ENCODE measurements at places on chromosomes 16 and 17.

DNA sequence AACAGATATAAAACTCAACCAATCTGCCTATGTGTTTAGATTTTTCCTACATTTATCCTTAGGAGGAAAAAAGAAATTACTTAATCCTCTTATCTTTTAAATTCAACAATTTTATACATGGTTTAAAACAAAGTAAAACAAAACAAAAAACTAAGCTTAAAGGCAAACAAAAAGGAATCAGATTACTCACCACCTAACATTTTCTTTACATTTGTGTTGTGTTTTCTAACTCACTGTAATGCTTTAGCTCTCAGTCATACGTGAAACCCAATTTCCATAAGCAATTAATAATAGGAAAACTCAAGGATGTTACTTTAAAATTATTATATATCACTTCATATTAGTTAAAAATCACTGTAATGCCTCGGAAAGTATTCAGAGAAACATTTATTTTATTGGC is 6.7 kb upstream of the IRX5 start:
- no peak for DNase-seq

DNA sequence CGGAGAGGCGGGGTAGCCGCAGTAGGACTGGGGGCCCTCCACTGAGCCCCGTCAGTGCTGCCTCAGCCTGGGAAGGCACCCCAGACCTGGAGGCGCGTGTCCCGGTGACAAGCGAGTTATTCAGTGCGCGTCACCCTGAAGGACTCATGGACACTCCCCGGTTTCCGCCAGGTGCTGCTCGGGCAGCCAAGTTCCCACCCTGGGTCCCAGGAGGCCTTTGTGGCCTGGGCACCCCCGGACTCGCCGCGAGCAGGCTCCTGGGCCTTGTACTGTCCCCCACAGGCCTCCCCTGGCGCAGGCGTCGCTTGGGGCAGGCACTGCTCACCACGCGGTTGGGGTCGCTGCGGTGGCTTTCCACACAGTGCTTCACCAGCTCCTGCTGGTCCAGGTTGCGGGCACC is 7.6 kb downstream of the RNF166 start:
- DNase-seq = no peak

DNA sequence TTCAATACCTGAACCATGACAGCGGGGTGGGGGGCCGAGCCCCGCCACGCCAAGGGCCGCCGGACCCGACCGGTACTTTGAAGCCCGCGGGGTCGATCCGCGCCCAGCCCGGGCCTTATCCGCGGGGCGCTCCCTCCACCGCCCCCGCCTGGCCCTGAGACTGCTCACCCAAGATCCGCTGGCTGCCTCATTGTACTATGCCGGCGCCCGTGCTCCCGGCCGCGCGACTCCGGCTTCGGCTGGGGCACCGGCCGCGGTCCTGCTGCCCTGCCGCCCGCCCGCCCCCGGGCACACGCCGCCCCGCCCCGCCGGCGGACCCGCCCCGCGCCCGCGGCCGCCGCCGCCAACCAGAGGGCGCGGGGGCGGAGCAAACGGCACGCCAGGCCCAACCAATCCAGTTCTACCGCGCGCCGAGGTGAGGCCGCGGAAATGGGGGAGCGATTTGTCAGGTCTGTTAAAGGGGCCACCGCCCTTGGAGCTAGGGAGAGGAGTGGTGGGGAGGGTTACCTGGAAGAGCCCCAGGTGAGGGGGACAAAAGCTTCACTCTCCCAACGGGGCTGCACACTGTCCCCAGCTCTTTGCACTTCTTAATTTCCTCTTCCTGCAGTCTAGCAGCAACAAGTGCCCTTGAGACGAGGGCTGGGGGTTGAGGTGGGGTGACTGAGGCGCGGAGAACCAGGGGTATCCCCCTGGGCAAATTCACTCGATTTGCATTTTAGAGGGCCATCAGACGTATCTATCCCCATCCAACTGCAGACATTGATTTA is at the start of gene TEX2:
Gene TEX2, minus strand, starts transcription at position 261 of the 767 bp plus-strand sequence. CDS start 49,043 bp downstream, outside the sequence.
- peak; percentile 99 for DNase-seq

GRCh38 chr17:81569986-81570514 is 17.9 kb upstream of the FAAP100 start:
- DNase-seq = no peak

GRCh38 chr16:28139530-28139929 is 72.2 kb downstream of the XPO6 start:
- no peak for DNase-seq

DNA sequence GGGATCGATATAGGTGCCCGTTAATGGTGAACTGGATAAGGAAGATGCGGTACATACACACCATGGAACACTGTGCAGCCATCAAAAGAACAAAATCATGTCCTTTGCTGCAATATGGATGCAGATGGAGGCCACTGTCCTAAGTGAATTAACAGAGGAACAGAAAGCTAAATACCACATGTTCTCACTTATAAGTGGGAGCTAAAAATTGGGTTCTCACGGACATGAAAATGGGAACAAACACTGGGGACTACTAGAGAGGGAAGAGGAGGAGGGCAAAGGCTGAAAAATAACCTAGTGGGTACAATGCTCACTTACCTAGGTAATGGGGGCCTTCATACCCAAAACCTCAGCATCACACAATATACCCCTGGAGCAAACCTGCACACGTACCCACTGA is 302.6 kb downstream of the XYLT1 start:
- DNase-seq = no peak

DNA sequence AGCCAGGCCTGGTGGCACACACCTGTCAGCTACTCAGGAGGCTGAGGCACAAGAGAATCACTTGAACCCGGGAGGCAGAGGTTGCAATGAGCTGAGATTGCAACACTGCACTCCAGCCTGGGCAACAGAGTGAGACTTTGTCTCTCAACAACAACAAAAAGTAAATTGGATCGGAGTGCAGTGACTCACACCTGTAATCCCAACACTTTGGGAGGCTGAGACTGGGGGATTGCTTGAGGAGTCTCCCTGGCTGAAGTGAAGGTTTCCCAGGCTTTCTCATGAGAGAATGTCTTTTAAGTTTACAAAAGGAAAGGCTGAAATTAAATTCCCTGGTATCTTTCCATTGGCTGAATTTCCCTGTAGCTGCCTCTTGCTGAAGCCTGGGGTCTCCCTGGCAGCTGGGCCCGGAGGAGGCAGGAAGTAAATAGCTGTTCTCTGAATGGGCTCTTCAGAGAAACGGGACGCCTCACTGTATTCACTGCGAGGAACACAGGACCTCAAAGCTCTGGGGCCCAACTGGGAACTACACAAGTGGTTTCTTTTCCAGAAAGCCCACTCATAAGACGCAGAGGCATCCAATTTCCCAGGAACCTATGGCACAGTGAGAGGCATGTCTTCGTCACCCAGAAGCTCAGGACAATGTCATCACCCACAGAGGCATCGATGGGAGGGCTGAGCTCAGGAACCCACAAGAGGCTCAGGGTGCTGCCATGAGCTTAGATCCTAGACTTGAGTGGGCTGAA is 77.4 kb upstream of the SMURF2 start:
- DNase-seq = peak; percentile 21

GRCh38 chr17:32241640-32242039 is 24.0 kb upstream of the RHBDL3 start:
- no peak for DNase-seq

DNA sequence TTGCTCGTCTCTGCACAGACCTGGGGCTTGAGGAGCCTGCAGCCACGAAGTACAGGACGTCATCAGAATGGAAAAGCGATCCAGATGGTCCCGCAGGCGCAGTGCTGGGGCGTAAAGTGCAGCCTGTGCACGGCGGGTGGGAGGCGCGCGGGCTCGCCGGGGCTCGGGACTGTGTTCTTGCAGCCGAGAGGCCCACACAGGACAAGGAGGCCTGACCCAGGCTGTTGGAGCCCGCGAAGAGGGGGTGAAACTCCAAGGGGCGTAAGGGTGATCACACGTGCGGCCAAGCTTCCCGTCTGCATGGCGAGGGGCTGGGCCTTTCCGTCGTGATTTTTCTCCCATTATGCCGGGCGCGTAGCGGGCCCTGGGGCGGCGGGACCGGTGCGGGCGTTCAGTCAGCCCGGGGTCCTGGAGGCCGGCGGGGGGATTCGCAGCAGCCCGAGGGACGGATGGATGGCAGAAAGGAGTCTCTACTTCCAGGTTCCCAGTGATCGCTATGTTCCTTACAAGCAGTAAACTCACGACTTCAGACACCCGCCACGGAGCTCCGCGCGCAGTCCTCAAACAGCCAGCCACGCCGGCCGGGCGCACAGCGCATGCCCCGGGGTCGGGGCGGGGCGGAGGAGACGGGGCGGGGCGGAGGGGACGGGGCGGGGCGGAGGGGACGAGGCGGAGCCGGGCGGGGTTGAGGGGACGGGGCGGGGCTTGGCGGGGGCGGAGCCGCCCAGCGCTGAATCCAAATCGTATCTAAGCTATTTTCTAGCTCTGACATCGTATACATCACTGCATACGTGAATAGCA is 141.0 kb upstream of the KCNJ18 start:
- DNase-seq = peak; percentile 99

DNA sequence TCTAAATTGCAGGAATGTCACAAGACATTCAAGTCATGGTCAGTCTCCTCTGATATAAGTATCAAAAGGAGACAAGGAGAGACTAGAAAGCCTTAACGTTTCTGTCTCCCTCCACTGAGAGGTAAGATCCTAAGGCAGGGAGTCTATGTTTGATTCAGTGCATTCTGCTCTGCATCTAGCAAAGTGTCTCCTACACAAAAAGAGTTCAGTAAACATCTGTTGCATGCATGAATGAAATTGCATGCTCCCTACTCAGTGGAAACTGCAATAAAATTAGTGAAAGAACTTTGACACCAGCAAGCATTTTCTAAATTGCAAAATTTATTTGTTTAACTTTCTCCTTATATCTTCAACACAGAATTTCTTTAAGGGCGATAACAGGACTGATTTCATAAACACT is 111.1 kb downstream of the ADAMTS18 start:
- no peak for DNase-seq

- DNase-seq = no peak
Observed at GRCh38 chr16:30559690-30560089, 1.5 kb upstream of the ZNF764 start.

- DNase-seq = no peak
Observed at GRCh38 chr16:51457775-51458174, 306.7 kb upstream of the SALL1 start.

GRCh38 chr16:85396879-85397871 is 215.9 kb upstream of the GSE1 start:
- DNase-seq = no peak

GRCh38 chr16:1182950-1183907 is 30.3 kb downstream of the CACNA1H start:
- peak; percentile 35 for DNase-seq

GRCh38 chr17:42563543-42563942 is 1.6 kb downstream of the COASY start:
- DNase-seq = no peak

- no peak for DNase-seq
Observed at GRCh38 chr16:88442383-88442726, 10.7 kb upstream of the ZFPM1 start.

DNA sequence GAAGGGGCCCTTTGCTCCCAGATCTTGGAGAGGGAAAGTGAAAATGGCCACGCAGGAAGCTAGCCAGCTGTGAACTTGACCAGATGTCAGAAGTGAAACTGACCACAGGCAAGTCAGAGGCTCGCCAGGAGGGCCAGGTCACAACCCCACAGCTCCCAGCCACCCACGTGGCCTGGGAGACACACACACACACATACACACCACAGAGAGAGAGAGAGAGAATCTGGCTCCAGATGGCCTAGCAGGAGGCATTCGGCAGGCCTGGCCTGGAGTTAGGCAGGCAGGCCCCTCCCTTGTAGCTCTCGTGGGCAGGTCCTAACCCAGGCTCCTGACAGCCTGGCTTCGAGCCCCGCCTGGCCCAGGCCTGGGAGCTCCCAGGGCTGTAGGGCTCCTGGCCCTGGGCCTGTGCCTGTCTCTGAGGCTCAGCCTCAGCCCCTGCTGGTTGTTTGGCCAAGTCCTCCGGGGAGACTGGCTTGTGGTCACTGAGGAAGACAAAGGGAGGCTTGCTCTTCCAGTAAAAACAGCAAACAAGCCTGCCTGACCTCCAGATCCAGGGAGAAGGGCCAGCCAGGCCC is 20.2 kb downstream of the NGFR start:
- peak; percentile 98 for DNase-seq

DNA sequence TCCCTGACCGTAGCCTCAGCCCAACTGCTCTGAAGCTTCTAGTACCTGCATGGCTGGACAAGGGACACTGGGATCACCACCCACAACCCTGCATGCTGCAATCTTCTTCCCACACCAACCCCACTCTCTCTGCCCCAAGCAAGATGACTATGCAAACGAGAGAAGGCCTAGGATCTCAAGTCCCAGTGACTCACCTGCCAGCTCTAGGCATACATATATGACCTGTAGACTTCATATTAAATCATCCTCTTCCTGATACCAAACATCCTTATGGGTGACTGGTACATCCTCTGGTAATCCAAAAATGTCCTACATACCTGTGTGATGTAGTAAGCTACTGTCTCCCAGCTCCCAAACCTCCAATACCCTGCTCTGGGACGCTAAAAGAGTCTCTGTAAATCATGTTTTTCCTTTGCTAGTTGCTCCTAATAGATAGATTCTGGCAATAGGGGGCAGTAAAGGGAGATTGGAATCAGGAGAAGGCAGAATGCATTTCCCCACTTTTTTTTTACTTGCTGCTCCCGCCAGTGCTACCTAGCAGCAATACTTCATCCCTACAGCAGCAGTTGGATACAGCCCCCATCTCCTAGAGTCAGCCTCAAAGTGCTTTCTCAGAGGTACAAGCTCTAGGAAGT is 43.4 kb upstream of the SOX9 start:
- DNase-seq = no peak

Data from AG20443 (cell line).